ENCODE measurements at places on chromosomes 12 and 14.
A peak's percentile ranks its signal among the peaks of the same experiment; 100 is the strongest.

DNA sequence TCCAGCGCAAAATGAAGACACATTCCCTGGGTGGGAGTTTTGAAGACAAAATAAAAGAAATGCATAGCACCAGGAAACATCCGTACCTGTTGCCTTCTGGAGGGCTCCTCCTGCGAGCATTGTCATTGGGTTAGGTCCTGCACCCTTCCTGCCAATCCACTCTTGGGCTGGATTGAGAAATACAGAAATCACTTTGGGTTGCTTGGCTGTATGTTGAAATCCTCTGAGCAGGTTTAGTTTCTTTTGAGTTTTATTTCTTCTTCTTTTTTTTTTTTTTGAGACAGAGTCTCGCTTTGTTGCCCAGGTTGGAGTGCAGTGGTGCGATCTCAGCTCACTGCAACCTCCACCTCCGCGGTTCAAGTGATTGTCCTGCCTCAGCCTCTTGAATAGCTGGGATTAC, 67.6 kb downstream of the ARF6 start:
- no peak for DNase-seq

DNA sequence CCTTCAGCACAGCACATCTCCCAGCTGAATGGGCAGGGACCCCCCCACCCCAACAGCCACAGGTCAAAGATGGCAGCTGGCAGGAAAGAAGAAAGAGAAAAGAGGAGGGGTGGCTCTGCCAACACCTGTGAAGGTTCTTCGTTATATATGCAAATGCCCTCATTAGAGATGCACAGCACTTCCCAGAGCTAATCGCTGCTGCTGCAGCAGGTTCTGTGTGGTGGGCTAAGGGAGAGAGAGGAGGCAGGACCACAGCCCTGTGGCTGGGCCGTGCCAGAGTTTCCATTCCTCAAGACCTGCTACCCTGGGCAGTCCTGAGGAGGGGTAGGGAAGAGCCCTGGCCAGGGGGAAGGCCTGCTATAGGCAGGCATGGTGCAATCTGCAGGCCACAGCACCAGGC, 28.7 kb downstream of the SMUG1 start:
- no peak for DNase-seq

- DNase-seq = no peak
Measured at GRCh38 chr12:108514468-108514972, 557 bp upstream of the FICD start.

DNA sequence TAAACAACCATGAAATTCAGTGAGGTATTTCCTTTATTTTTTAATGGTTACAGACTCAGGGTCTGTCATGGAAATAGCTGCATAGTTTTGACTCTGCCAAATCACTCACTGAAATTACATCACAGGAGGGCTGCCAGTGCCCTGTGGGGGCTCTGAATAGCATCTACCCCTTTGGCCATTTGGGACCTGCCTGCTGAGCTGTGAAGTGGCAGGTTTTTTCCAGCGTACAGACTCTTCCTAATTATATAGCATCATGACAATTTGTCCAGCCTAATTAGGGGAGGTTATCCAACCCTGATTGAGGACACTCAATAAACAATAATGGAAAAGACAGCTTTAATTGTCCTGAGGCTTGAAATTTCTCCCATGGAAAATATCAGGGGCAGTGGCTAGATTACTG, 1.8 kb upstream of the COCH start:
- no peak for DNase-seq

DNA sequence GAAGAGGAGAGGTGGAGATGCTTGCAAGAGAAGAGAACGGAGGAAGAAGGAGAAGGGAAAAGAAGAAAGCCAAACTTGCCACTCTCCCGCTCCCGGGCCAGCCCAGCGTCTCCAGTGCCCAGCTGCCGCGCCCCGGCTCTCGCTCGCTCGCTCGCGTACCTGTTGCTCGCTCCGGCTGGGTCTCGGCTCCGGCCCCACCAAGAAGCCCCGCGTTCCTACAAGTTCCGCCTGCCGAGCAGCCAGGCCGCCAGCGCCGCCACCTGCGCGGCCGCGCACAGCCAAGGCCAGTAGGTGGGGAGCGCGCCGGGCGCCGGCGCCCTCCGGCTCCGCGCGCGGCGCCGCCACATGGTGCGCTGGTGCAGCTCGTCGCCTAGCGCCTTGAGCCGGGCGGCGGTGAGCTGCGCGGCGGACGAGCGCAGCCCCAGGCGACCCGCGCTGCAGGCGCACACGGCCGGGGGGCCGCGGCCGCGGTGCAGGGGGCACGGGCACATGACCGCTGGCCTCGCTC, 370 bp downstream of the HRK start:
- peak; percentile 7 for DNase-seq

DNA sequence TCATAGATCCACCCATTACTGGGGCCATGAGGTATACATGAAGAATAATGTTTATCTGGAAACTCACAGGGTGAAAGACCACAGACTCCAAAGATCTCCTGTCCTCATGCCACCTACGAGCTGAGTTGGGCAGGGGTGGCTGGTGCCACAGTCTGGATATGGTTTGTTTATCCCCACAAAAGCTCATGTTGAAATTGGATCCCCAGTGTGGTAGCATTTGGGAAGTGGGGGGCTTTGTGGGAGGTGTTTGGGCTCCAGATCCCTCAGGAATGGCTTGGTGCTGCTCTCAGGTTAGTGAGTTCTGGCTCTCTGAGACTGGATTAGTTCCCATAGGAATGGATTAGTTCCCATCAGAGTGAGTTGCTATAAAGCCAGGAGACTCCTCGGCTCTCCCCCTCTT, 192.3 kb upstream of the FSCB start:
- no peak for DNase-seq

DNA sequence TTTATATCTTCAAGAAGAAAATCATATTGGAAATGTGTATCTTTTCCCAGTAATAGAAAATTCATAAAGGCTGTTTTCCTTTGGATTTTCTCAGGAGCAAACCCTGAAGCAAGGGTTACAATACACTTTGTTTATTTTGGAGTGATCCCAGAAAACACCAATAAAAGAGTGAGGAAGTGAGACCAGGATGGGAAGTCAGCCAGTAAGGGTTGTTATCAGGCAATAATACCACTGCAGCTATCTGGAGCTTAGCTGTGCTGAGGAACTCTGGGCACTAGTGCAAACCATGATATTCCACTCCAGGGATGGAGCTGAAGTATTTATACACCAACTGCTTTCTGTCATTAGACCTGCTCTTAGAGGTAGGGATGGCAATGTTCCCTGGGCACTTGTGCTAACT, 1002.3 kb downstream of the FLRT2 start:
- DNase-seq = no peak

- no peak for DNase-seq
Measured at GRCh38 chr12:123006977-123007376, 26.5 kb downstream of the ARL6IP4 start.

DNA sequence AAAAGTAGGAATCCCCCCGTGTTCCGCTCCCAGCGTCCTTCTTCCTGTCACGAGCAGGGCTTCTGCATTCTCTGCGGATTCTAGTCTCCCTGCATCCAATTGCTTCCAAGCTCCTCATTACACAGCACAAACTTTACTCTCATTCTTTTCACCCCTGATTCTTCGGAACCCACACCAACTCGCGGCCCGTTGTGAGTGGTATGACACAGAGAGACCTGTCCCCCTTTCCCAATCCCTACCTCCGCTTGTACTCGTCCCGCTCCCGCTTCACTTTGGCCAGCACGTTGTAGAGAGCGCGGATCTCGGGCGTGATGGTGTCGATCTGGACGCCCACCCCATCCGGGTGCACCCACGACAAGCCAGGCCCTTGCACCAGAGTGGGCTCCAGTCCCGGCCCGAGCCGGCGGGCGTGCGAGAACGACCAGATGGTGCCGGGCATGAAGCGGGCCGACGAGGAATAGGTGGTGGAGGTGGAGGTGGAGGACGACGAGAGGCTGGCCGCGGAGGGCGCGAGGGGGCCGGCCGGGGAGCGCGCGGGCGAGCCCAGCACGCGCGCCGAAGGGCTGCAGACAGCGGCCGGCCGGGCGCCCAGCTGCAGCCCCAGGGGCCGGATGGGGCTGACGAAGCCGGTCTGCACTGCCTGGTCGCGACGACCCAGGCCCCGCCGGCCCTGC, 687 bp downstream of the IFFO1 start:
- no peak for DNase-seq

- peak; percentile 78 for DNase-seq
Measured at GRCh38 chr14:72535485-72535884, 358.4 kb downstream of the DPF3 start.

DNA sequence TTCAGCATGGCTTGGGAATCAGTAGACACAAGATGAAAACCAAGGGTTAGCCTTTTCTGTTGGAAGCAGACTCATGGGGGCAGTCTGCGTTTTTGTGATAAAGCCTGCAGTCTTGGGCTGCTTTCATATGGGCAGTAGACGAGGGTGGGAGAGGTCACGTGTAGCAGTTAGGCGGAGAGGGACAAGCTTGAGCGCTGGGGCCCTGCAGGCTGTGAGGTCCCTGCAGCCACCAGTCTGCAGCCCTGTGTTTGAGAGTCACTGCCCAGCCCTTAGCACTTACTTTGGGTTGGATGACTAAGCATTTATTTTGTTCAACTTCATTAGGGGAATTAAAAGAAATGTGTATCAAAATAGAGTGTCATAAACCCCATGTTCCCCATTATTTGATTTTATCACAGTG, 37.2 kb downstream of the EP400 start:
- no peak for DNase-seq

DNA sequence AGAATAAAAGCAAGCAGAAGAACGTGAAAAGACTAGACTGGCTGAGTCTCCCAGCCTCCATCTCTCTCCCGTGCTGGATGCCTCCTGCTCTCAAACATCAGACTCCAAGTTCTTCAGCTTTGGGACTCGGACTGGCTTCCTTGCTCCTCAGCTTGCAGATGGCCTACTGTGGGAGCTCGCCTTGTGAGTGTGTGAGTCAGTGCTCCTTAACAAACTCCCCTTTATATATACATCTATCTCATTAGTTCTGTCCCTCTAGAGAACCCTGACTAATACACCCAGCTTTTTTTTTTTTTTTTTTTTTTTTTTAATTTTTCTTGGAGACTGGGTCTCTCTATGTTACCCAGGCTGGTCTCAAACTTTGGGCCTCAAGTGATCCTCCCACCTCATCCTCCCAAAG, 46.9 kb downstream of the ACTN1 start:
- no peak for DNase-seq

- DNase-seq = no peak
Measured at GRCh38 chr14:59483363-59483762, 845 bp downstream of the L3HYPDH start.

All from T-helper 1 cell (primary cell).